ENCODE measurements at places on chromosomes 6 and 20.
A peak's percentile ranks its signal among the peaks of the same experiment; 100 is the strongest.

DNA sequence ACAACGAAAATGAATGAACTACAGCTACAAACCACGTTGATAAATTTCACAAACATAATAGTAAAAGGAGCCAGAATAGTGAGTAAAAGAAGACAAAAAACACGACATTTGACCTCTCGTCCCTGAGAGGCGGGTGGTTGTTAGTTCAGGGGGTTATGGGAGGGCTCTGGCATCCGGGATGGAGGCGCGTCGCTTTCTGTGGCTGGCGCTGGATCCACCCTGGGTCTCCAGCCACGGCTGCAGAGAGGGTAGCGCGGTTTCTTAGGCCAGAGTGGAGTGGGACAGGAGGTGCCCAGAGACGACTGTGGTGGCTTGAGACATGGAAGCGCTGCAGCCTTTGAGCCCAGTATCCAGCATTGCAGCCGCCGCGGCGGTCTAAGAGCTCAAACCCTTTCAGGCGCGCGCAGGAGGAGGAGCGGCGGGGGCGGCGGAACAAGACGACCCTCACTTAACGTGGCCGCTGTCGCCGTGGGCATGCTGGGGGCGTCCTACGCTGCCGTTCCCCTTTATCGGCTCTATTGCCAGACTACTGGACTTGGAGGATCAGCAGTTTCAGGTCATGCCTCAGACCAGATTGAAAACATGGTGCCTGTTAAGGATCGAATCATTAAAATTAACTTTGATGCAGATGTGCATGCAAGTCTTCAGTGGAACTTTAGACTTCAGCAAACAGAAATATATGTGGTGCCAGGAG lies 3.7 kb upstream of the ZSCAN23 start:
- no peak for DNase-seq

- DNase-seq = no peak
Observed at GRCh38 chr20:63348828-63349515, 12.2 kb downstream of the CHRNA4 start.

DNA sequence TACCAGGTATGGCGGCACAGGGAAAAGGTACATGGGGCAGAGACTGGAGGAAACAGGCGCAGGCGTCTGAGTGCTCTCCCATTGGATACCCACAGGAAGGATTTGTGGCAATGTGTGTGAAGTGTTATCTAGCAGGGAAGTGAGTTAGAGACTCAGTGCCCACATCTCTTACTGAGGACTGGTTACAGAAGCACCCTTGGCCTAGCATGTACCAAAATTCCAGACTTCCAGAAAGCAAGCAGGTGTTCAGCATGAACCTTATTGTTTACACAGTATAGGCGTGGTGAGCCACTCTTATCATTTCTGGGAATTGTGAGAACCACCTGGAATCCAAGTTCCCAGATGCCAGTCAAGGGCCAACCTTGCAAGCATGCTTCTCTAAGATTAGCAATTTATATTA lies 14.2 kb downstream of the MANBAL start:
- DNase-seq = peak; percentile 61

- DNase-seq = no peak
Observed at GRCh38 chr6:131844243-131844841, 36.5 kb downstream of the ENPP1 start.

DNA sequence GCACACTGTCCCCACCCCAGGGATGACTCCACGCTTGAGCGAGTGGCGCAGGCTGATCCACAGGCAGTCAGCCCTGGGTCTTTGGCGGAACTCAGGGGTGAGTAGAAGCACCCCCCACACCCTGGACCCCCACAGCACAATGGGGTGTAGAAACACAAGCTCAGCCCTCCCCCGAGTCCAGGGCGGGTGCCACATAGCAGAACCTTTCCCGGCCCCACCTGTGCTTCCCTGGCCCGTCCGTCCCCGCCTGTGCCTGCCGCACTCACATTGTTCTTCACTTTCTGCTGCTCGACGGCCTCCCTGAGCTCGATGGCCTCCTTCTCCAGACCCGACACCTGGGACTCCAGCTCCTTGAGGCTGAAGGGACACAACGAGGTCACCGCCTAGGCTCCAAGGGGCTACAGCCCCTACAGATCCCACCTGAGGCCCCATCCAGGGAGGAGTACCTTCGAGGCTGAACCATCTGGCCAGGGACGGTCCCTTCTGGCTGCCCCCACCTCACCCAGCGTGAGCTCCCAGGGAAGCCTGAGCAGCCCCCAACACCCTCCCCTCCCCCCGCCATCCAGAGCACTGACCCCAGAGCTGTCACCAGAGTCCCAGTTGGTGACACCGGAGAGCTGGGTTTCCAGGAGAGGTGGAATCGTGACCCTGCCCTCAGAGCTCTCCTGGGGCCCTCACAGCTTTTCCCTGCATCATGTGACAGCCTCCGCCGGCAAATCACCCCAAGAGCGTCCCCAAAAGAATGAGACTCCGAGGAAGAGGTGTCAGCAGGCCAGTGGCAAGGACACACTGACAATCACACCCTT lies 55.6 kb downstream of the DSTN start:
- DNase-seq = no peak

- no peak for DNase-seq
Observed at GRCh38 chr20:62031462-62032092, 34.1 kb downstream of the TAF4 start.

DNA sequence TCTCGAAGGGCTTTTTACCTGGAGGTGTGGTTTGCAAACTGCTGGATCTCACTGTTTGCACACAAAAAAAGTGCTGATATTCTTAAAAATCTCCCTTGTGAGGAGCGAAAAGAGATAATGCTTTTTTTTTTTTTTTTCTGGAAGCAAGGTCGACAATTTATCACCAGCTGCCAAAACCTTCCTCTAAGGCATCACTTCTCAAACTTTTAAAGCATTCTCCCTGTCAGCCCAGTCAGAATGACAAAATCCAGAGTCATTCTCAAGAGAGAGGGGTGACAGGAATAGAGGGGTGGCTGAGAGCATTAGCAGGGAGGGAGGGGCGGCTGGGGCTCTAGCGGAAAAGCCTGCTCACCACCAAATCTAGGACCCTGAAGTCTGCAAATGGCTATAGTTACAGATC lies 137.2 kb upstream of the ARMC2 start:
- no peak for DNase-seq

DNA sequence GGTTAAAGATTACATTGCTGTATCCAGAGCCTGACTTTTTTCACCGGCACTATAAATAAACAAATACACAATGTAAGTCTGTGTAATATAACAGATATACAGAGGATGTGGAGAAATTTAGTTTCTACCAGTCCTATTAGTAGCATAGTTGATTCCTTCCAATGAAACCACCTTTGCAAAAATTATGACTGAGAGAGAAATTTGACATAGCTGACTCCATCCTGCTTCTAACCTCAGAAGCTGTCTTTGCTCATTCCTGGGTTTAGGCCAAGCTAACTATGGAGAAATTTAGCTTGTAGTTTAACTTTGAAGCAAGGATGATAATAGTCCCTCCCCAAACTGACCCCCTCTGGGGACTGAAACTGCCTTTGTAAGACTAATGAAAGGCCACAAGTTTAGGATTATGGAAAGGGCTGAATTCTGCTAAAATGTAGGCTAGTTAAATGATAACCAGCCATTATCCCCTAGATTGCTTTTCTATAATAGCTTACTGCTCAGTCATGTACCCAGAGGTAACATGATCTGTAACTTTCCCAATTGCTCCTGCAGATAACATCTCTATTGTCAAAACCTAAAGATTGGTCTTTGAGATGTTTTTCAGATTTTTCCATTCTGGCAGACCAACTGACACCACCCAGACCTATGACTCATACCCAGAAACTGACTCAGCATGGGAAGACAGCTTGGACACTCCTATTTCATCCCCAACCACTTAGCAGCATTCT lies 172.8 kb upstream of the ARG1 start:
- no peak for DNase-seq

DNA sequence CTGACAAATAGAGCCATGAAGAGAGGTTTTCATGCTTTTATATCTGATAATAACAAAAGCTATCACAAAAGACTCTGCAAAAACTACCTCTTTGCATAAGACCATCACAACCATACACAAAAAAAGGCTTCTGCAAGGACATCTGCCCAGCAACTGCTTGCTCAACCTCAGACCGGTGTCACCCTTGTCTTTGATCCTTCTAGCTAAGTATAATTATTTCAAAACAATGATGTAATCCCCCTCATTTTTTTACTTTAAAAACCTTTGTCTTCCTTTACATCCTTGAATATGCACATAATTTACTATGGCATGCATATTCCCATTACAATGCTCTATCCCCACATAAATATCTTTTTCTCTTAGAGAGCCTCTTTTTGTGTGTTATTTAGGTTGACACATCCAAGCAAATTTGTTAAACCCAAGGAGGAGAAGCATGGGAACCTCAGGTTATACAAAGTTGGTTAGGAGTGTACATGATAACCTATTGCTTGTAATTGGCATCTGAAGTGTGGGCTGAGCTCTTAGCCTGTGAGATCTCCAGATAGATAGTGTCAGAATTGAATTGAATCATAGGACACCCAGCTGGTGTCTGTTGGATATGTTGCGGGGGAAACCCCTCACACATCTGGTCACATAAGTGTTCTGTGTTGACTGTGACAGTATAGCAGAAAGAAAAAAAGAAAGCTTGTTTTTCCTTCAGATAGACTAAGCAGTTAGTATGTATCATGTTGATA lies 20.7 kb upstream of the CGA start:
- DNase-seq = no peak

- no peak for DNase-seq
Observed at GRCh38 chr6:38432479-38432878, 207.2 kb downstream of the BTBD9 start.

DNA sequence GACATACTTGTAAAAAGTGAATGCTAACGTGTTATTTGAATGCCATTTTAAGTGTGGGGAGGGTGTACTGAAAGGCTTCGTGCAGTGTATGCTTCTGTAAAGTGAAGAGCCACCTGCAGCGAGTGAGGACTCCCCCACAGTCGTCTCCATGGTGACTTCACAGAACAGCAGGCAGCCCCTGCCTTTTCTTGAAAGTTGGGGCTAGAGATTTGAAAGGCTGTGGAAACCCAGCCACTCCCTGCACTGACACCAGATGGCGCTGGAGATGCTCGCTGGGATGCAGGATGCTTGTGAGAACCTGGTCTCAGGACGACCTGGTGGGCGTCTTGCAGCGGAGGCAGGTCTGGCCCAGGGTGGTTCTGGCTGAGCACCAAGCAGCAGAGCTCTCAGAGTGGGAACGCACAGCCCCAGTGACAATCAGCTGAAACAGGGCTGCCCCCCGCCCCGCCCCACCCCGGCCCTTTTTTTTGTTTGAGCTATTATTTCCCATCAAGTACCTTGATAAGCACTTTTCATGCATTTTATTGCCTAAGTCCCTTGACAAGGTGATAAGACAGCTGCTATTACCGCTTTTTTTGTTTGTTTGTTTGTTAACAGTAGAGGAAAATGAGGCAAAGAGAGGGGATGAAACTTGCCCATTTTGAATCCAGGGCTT lies 150.3 kb downstream of the SYCP2 start:
- DNase-seq = peak; percentile 68

- no peak for DNase-seq
Observed at GRCh38 chr6:127857051-127857637, 43.7 kb downstream of the THEMIS start.

DNA sequence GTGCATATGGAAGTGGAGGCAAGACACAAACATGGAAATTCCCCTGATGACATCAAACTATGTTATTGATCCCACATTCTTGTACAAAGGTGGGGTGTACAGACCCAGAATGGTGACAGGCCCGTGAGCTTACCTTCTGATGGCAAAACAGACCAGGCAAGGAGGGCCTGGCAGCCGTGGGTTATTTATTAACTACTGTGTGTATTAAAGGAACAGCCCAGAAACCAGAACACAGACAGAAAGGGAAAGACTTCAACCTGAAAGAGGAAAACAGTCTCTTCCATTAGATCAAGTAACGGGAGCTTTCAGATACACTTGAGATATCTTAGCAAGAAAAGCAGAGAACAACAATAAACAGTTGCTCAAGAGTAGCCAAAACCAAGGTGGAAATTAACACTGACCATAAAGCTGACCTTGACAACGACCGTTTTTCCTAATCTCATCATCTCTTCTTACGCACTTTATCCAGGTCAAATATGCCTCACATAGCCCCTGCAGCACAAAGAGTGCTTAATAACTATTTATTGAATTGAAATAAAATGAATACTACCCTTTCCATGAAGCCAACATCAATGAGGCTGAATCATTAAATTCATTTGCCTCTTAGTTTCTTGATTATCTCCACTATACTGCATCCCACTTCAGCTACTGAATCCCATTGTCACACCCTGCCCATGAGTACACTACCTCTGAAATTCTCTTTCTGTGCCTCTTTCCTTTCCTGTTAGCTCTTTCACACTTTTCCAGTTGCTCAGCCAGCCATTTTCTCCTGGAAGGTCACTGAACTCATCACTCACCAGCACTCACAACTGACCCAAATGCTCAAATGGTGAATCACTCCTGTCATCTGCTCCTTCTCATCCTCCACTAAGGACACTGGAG lies 67.4 kb downstream of the MOXD1 start:
- no peak for DNase-seq

- no peak for DNase-seq
Observed at GRCh38 chr20:53967527-53967926, 102.9 kb downstream of the BCAS1 start.

DNA sequence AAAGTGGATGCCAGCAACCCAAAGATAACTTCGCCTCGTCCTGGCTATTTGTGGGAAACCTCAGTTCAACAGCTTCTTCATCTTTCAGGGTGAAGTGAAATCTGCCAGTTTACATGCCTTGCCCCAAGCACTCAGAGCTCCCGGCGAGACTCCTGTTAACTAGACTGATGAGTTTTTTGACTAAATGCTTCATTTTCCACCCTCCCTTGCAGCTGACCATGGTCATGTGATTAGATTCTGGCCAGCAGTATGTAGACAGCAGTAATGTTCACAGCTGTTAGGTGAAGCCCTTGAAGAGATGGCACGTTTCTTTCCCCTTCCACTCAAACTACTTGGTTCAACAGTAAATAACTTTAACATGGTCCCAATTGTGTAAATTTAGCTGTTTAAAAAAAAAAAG lies 718.8 kb upstream of the FLRT3 start:
- DNase-seq = no peak

- DNase-seq = no peak
Observed at GRCh38 chr6:159686703-159687102, 6.3 kb downstream of the SOD2 start.

DNA sequence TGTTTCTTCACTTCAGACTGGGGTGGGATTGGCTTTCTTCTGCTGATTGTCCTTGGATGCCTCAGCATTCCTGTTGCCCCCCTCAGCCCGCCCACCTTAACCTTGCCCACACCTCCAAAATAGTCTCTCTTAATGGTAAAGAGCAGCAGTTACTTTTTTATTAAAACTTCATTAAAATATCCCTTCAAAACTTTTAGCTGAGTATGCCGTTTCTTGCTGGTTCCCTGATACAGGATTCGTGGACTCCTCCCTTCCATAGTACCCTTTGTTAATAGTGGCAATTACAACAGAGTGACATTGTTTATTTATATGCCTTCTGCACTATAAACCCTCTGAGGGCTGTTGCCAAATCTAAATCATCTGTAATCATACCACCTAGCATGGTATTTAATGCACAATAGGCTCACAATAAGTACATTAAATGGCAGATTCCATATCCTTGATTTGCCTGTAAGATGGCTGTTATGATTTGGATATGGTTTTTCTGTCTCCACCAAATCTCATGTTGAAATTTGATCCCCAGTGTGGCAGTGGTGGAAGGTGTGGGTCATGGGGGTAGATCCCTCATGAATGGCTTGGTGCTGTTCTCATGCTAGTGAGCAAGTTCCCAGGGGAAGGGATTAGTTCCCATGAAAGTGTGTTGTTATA lies 3.5 kb upstream of the MOCS1 start:
- peak; percentile 49 for DNase-seq

Measured in NCI-H1105 (cell line).